ENCODE measurements at places on chromosomes 11 and 22.

- no peak for DNase-seq
Observed at GRCh38 chr11:19772480-19772879, 59.8 kb downstream of the NAV2 start.

- DNase-seq: no peak
Observed at GRCh38 chr11:11582011-11582701, 39.6 kb downstream of the GALNT18 start.

DNA sequence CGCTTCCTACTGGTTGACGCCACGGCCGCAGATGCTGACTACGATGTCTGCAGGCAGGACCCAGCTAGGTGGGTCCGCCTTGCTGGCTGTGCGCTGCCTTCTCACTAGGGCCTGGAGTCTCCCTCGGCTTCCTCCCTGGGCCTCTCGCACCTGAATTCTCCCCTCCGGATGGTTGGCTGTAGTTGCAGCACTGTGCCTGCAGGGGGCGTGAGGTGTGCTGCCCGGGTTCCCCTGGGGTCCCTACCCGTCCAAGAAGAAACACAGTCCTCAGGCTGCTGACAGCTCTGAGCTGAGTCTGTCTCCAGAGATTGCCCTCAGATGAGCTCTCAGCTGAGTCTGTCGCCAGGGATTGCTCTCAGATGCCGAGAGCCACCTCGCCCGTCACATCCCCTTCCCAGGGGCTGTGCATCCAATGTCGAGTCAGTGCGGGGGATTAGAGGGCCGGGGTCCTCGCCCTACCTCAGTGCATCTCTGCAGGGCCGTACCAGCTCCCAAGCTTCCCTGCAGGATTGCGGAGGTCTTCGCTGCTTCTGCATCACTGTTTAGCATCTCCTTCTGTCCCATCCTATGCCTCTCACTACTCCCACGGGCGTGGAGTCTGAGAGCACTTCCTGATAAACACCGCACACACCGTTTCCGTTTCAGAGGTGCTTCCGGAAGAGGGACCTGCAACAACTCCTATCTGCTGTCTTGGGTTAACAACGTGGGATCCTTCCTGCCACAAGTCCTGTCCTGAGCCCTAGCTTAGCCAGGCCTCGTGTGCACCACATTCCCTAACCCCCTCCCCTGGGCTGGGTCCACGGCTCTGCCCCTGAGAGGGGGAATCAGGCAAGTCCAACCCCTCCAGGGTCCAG is 196.9 kb downstream of the CSNK2A3 start:
- DNase-seq: peak; percentile 61

DNA sequence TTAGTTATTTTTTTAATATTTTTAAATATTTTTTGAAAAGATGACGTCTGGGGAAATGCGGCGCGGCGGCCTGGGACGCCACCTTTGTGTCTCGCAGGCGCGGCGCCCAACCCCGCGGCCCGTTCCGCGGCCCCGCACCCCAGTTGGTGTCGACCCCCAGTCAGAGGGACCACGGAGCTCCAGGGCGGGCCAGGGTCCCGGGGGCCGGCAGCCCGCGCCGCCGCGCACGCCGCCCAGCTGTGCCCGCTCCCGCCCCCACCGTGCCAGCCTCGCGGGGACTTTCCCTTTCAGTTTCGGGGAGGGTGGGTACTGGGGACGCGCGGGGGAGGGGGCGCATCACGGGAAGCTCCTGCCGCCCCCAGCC is 1.6 kb downstream of the CCND1 start:
- peak; percentile 70 for DNase-seq

DNA sequence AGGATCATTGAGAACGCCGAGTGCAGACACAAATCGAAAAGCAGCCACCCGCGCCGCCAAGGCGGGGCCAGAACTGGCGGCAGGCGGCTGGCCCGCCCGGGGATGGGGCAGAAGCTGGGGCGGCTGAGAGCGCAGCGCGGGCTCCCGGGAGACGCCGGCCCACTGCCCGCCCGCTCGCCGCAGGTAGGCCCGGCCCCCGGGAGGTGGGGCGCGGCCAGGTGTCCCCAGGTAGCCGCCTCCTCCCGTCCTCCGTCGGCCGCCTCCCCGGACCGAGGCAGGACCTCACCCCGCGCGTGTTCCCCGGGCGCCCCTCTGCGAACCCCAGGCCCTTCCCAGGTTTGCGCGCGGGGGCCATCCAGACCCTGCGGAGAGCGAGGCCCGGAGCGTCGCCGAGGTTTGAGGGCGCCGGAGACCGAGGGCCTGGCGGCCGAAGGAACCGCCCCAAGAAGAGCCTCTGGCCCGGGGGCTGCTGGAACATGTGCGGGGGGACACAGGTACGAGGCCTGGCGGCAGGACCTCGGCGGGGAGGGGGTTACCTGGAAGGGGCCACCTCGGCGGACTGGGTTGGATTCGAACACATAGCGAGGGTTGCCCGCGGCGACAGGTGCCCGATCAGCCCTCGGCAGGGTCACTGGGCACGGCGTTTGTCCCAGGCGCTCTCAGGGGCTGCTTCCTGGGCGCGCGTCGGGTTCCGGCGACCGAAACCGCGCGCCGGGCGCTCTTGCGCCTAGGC is at the start of gene PRRG4:
TSS of gene PRRG4 (plus strand) at position 248 of the 733 bp plus-strand sequence. CDS start 603 bp downstream, outside the sequence.
- DNase-seq: peak; percentile 56

- DNase-seq: no peak
Observed at GRCh38 chr11:90179923-90180322, 42.9 kb downstream of the CHORDC1 start.

DNA sequence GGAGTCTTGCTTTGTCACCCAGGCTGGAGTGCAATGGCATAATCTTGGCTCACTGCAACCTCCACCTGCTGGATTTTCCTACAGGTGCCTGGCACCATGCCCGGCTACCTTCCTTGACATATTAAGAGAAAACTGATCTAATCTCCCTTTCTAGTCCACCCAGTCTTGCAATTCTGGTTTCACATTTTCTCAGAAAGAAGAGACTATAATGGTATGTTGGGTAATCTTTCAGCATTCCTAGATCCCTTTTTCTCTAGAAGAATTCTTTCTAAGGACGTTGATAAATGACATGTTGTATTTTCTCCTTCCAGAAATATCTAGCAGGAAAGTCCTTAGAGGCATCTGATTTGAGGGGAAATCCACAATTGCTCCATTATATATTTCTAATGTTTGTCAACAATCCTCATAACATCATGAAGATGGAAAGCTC is 10.4 kb upstream of the HSPA8 start:
- DNase-seq: no peak

DNA sequence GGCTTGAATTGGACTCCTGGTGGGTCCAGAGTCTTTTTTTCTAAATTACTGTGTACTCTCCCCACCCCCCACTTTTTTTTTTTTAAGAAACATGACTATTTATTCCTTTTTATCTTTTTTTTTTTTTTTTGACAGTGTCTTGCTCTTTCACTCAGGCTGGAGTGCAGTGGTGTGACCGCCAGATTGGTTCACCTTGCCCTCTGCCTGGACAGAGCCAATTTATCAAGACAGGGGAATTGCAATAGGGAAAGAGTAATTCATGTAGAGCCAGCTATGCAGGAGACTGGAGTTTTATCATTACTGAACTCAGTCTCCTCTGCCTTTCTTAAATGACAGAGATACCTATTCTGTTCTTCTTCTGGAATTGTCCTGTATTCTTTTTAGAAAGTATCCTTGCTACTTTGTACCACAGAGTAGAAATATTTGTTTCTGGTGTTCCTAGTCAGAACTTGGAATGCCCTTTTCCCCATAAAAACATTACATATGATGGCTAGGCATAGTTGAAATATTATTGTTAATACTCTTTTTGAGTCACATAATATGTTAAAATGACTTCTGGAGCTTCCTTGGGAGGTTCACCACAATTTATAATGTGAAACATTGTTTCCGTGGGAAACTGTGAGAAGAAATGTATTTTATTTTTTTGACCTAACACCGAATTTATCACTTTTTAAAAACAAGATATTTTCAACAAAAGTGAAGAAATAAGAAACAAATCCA is 95.6 kb downstream of the UVRAG start:
- DNase-seq: no peak

- peak; percentile 22 for DNase-seq
Observed at GRCh38 chr22:32926600-32926999, 125.1 kb downstream of the TIMP3 start.

- DNase-seq: no peak
Observed at GRCh38 chr11:116637766-116638165, 135.0 kb downstream of the BUD13 start.

GRCh38 chr11:125072961-125073590 is 10.0 kb downstream of the SLC37A2 start:
- no peak for DNase-seq

- DNase-seq: no peak
Observed at GRCh38 chr11:121300972-121301699, 8.6 kb downstream of the SC5D start.

DNA sequence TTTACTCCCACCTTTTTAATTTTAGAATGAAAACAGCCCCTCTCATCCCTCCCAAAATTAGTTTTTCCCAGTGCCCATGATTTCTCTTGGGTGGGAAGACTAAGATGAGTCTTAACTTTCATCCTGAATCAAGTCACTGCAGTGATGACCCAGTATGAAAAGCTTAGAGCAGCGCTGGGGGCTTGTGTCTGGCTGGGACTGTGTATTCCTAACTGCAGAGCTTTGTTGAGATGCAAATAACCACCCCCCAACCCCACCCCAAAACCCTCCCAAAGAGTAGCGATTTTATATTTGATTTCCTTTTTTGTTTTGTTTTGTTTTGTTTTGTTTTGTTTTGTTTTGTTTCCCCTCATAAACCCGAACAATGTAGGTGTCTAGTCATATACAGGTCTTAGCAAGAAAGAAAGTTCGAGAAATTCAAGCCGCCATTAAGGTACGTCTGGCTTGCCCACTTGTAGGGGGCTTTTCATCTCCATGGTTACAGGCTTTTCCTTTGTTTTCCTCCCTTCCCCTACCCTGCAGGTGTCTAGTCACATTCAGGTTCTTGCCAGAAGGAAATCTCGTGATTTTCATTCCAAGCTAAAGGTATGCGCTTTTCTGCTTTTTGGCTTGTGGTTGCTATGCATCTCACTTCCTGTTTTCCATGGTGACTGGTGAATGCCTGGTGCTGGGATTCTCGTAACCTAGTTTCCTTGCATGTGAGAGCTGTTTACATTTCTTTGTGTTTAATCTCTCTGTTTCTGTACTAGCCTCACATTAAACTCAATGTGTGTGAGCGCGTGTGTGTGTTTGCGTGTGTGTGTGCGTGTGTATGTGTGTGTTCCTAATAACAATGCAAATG is 144.6 kb upstream of the RASSF10 start:
- DNase-seq: no peak

GRCh38 chr11:129905402-129905801 is 10.0 kb upstream of the NFRKB start:
- DNase-seq: no peak

DNA sequence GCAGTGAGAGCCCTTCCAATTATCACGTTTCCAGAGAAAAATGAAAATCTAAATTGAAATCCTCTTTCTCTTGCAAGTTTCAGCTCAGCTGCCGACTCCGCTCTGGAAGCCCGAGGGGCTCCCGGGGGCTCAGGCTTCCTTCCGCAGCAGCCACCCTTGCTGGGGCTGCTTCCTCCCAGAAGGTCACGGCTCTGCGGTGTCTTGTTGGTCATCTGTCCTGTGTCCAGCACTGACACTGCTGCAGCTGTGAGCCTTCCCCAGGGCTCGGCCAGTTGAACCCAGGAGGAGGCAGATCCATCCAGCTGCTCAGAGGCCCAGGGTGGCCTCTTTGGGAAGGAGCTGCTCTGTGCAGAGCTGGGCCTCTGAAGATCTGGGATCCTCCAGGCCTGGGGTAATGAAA is 1337.2 kb downstream of the TBC1D22A start:
- no peak for DNase-seq

DNA sequence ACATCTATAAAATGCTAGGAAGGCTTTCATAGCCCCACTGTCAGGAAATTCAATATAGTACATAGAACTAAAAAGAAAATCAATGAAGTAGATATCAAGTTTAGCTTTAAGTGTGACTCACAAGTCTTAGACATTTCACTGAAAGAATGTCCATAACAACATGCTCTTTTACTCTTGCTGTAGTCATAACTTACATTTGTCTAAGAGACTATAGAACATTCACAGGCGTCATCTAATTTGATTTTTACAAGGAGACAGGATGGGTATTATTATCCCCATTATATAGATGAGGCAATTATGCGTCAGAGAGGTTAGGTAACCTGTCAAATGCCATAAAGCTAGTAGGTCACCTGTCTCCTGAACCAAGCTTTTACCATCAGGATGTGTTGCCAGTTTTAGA is 36.9 kb downstream of the BDNF start:
- DNase-seq: no peak

DNA sequence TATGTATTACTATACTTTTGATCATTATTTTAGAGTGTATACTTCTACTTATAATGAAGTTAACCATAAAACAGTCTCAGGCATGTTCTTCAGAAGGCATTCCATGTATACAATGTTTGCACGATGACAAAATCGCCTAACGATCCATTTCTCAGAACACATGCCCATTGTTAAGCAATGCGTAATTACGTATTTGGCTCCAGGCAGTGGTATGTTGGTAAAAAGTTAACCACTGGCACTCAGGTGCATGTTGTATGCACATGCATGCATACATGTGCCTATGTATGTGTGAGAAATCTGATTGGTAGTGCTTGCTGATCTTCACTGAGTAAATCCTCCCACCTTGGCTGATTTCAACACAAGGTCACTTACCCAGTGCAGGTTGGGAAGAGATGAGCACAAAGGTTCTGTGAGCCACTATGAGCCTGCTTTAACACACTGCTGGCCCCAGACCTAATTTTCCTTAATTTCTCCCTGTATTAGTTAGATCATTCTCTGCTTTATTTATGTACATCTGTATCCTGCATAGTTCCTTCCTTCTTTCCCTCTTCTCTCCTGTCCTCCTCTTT is 164.6 kb downstream of the ARHGAP42 start:
- DNase-seq: no peak

DNA sequence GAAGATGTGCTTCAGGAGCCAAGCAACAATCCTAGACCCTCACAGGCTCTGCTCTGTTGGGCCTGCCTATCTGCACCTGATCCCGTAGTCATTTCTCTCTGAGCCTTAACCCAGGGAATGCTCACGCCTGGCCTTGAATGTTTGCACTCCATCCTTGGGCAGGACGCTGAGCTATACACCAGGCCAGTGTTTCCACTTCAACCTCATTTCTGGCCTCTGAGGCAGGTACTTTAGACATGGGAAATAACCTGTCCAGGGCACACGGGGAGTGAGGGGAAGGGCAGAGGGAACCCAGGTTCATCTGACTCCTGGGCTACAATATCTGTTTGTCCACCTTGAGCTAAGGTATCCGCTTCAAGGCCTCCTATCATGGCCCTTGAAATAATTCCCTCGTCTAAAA is 9.9 kb downstream of the RSPH14 start:
- no peak for DNase-seq

Data from activated naive CD4-positive, alpha-beta T cell treated with anti-CD3 and anti-CD28 coated beads, Interleukin-2, amount 10 ng/mL, durations not matched to agents 7 days and 5 days (primary cell).